Ascending aorta (tissue), 2 donors: ENCODE measurements at places on chromosomes 7 and 10. TPM values are rescaled to one million over a fixed set of nuclear protein-coding genes. Genes with fewer than 3 reads are reported as not detected.

DNA sequence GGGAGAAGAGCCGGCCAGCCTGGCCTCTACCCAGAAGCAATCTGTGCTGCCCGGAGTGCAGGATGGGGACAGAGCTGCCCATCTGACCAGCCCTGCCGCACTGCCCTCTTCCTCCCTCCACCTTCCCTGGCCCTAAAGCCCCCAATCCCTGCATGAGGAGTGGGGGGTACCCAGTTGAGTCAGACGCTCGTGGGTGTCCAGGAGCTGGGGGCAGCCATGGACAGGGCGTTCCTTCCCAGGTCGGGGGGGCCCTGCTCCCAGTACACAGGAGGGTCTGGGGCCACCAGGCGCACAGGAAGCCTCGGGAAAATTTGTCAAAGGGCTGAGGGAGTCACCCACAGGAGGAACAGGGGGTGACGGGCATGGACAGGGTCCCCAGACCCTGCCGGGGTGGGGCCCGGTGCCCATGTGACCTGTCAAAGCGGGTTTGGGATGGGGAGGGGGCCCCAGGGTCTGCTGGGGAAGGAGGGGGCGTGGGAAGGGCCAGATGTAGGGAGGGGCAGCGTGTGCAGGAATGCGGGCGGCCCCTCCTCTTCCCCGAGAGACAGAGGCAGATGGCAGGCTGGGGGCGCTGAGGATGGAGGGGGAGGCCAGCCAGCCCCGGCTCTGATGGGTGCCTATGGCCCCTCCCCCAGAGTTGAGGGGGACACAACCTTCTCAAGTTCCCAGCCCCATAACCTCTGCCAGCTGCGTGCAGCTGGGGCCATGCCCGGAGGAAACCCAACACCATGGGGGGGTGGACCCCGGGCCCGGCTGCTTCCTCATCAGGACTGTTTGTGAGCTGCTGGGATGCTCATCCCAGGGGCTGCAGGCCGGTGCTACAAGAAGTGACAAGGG, 21.5 kb upstream of the GRIFIN start:
- no peak for DNase-seq

DNA sequence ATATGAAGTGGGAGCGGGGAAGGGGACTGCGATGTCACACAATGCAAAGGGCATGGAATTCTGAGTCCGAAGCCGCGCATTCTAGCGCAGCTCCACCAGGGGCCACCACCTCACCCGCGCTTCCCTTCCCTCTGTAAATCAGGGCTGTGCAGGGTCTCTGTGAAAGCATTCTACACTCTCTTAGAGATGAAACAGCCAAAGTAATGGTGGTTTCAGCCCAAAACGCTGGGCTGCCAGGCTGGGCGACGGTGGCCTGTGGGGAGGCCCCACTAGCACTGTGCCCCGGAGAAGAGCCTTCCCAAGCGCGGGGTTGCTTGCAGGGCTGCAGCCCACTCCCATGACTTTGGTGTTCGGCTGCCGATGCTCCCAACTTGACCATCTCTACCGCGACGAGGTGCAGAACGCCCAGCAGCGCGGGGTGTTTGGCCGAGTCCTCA, 11.4 kb downstream of the ATG9B start:
- no peak for DNase-seq

GRCh38 chr7:116708861-116709260, 36.9 kb downstream of the MET start:
- DNase-seq: no peak

- no peak for DNase-seq
These were observed 33.3 kb upstream of the MNX1 start for GRCh38 chr7:157043745-157044144.

GRCh38 chr10:429696-430095, 259.8 kb downstream of the DIP2C start:
- DNase-seq: no peak

DNA sequence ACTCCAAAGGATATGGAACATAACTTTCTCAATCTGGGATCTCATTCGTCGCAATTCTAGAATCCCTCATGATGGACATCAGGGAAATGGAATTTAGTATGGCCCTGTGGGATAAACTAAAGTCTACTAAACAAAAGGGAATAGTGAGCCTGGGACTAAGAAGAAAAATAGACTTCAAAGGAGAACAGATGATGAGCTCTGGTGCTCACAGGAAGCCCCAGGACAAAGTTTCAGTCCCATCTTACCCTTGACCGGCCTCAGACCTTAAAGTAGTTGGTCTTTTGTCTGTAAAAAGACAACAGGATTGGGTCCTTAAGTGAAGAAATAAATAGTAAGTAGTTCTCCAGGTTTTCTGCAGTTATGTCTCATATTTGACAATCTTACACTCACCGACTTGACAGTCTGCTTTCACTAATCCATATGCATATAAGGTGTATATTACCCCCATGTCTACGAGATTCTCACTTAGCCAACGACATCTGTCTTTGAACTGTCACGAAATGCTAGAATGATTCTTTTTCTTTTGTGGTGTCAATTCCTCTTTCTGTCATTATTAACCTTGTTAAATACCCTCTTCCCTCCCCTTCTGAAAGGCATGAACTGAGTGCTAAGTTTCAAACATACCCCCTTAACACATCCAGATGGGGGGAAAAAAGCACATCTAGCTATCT, 10.9 kb upstream of the IKZF1 start:
- DNase-seq: no peak

GRCh38 chr10:129816656-129817045, 147.4 kb downstream of the EBF3 start:
- DNase-seq: no peak

GRCh38 chr7:5629941-5630340, 151.5 kb downstream of the RNF216 start:
- no peak for DNase-seq

DNA sequence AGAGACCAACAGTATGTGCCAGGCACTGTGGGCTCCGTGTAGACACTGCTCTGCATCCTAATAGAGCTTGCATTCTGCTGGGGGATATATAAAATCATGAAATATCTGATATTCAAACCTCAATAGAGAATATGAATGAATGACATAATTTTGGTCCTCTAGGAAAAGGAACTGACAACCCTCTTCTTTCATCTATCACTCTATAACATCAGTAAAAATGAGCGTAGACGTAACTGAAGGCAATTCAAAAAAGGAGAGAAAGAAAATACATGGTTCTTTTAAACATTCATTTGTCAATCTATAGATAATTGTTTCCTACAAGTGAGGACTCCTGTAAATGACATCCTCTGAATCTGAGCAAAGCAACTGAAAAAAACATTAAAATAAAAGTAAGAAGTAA, 607.4 kb upstream of the LRRN3 start:
- no peak for DNase-seq

DNA sequence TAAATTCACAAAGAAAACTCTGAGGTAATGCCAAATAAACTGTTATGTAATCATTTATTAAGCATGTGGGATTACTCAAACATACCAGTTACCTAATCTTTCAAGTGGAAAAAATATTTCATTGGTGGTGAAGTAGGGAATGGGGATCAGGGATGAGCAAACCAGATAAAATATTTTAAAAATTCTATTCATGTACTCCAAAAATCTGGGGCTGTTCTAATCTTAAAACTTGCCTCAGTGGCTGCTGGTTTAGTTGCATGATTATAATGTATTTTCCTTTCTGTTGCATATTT, 19.5 kb downstream of the LMOD2 start:
- no peak for DNase-seq

Gene FKBP6
- total RNA-seq: not detected

Gene PITX3
- not detected for total RNA-seq

Gene UCMA
- not detected for total RNA-seq

Gene MARVELD1
- 43.7 TPM for total RNA-seq
